ENCODE measurements at places on chromosomes 2 and 18.
A peak's percentile ranks its signal among the peaks of the same experiment; 100 is the strongest.

GRCh38 chr2:73290049-73290839 is 3.1 kb downstream of the EGR4 start:
- no peak for DNase-seq

- DNase-seq: no peak
These were observed 100.1 kb upstream of the ITGB6 start for GRCh38 chr2:160300203-160300602.

DNA sequence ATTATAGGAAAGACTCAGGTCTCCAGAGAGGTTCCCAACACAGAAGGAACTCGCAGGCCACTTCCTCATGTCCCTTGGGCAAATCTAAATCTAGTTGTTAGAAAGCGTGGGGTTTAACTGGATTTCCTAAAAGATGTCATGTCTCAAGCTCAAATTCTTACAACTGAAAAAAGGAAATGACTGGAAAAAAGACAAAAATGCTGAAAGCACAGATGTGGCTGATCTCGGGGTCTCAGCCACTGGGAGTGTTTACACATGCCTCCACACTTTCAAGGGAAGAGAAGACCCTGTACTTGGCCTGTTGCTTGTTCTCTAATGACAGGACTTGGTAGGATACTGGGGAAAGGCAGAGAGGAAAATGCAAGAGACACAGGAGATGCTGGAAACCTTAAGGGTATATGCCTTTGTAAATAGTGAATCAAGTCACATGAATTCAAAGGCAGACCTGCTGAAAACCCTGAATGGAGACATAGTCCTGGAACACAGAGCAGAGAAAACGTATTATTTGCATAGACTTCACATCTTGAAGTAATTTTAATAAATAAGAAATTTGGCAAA is 160.9 kb upstream of the MEIS1 start:
- DNase-seq: no peak

GRCh38 chr2:28378679-28379584 is 13.7 kb upstream of the FOSL2 start:
- DNase-seq: no peak

- DNase-seq: no peak
These were observed 138.8 kb downstream of the CNTNAP5 start for GRCh38 chr2:124163840-124164239.

- DNase-seq: no peak
These were observed 949 bp downstream of the CDC42EP3 start for GRCh38 chr2:37670378-37671008.

- DNase-seq: no peak
These were observed 4.7 kb upstream of the KLHL30 start for GRCh38 chr2:238133499-238134392.

- DNase-seq: no peak
These were observed 331.9 kb downstream of the SLC8A1 start for GRCh38 chr2:40120026-40120425.

DNA sequence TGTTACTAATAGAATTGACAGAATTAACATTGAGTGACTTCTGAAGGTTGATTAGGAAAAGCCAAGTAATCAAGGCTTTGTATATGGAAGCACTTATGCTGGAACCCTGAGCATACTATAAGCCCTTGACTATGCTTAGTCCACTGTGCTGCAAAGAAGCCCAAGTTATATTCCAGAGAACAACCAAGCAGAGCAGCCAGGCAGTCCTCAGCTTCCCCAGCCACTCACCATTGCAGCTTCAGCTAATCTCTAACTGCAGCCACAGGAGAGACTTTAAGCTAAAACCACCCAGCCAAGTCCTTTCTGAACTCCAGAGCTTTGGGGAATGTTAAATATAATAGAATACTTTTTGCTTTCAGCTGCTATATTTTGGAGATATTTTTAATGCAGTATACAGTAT is 164.4 kb upstream of the VWC2L start:
- no peak for DNase-seq

- DNase-seq: peak; percentile 36
These were observed 27.5 kb downstream of the SIX2 start for GRCh38 chr2:44981714-44982108.

DNA sequence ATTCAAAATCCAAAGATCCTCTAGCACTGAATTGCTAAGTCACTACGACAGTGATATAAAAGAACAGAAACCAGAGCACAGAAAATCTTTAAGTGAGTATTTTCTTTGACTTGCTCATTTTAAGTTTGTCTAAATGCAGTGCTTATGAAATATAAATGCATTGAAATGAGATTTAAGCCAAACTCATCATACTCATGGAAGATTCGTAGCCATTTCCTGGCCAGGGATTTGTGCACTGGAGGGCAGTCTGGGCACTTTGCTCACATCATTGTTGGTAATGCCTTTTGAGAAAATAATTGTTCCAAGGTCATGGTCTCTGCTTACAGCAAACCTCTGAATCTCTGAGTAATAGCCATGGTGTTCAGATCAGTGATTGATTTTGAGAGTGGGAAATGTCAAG is 307.7 kb downstream of the ARHGAP15 start:
- no peak for DNase-seq

DNA sequence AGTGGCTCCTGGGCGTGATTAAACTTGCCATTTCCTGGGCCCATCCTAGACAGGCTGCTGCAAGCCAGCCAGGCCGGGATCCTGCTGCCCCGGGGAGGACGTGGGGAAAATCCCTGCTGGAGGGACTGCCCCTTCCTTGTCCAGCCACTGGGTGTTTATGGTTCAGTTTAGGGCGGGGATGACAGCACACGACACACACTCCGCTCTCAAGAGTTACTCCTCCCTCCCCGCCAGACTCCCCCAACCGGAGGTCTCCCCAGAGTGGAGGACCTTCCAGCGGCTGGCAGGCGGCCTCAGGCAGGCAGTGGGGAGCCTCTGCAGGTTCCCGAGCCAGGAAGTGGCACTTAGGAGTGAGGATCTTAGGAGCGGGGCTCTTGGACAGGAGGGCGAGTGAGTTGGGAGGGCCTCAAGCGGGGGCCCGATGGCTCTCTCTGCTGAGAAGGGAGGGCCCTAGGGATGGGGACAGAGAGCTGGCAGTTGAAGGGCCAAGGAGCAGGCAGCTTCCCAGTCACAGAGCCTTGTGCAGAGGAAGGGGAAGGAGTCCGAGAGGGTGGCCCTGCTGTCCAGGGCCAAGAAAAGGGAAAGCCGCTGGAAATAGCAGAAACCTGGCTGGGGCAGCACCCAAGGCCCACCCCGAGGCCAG is 5.7 kb upstream of the GPR35 start:
- no peak for DNase-seq

- no peak for DNase-seq
These were observed 326.1 kb upstream of the HS6ST1 start for GRCh38 chr2:128644718-128645256.

DNA sequence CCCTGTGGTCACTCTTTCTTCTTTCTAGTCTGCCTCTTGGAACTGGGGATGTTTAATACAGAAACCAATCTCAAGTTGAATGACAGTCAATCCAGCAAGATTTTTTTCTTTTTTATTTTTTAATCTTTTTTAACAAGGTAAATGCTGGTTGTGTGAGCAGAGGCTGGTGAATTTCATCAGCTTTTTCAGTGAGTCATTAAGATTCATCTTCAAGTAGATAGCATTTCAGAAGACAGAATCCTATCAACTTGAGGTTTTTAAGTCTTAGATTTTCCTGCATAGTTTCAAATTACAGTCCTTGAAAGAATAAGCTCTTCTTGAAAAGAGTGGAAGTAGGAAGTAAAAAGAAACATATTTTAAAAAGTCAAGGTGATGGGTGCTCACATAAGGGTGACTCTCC is 12.4 kb downstream of the SLC8A1 start:
- DNase-seq: no peak

- DNase-seq: no peak
These were observed 55.2 kb upstream of the STON1 start for GRCh38 chr2:48474574-48475298.

DNA sequence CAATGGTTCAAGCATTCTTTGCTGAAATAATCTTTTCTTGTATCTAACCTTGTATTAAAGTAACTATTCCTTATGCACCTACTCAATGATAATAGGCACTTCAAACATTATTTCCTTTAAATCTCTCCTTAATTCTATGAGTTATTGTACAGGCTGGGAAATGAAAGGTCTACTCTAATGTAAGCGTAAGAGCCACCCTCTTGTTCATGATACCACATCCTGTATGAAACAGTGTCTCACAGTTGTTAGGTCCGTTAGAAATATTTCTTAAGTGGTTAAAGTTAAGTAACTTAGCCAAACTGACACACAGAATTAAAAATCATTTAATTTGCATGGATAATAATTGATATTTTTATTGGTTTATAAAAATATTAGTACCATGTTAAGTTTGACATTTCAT is 162.5 kb upstream of the RPRM start:
- no peak for DNase-seq

Data from stimulated activated CD8-positive, alpha-beta memory T cell treated with anti-CD3 and anti-CD28 coated beads, Interleukin-15, amount 100 ng/mL, for 48 hours (primary cell).